Stimulated activated CD4-positive, alpha-beta T cell treated with anti-CD3 and anti-CD28 coated beads, Interleukin-4, amount 100 ng/mL, for 4 hours (primary cell): ENCODE measurements at places on chromosomes 12 and 14.

DNA sequence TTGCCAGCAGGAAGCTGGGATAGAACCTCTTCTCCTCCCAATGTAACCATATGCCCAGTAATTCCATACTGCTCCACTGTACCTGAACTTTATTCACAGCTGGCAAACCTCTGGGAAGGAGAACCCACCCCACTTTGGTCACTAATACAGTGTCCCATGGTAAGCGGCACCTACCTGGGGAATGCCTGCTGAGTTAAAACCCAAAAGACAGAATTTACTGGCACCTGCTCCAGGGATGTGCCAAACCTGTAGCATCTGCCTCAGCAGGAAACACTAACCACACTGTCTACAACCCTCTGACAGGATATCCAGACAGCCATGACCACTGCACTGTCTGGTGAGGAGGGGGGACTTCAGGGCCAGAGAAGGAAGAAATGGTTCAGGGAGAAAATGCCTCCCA is 26.6 kb downstream of the DDX24 start:
- DNase-seq = no peak

DNA sequence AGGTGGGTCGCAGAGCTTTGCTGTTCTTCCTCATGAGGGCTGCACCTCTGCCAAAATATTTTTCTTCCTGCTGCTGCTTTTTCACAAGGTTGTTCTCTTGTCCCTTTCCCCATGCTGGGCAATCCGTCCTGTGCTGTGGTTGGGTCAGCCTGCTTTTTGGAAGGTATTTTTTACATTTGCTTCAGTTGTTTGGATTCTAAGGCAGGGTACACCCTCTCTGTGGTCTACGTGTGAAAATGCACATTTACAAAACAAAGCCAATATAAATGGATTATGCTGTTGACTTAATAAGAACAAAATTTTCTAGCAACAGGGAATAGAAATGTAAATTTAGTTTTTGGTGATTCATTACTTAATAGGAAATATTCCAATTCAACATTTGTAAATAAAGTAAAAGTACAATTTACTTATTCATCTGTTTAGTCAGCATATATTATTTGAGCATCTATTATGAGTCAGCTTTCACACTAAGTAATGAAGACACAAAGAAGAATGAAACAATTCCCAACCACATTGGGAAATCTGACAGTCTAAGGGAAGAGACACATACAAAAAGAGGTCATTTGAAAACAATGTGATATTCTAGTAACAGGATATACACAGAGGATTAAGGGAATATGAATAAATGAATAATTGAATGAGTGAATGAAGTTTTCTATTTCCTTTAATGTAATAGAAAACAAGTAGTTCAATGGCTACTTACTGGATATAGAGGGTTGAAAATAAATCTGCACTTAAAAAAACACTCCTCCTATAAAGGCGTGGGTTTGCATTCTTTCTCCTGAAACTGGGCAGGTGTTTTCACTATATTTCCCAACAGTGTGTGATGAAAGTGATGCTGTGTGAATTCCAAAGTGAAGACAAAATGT is 94.6 kb upstream of the PRICKLE1 start:
- DNase-seq = no peak

- DNase-seq = peak; percentile 17
Measured at GRCh38 chr12:123971770-123972456, 718 bp downstream of the CCDC92 start.

GRCh38 chr12:110137786-110138185 is 13.6 kb downstream of the IFT81 start:
- DNase-seq = no peak

DNA sequence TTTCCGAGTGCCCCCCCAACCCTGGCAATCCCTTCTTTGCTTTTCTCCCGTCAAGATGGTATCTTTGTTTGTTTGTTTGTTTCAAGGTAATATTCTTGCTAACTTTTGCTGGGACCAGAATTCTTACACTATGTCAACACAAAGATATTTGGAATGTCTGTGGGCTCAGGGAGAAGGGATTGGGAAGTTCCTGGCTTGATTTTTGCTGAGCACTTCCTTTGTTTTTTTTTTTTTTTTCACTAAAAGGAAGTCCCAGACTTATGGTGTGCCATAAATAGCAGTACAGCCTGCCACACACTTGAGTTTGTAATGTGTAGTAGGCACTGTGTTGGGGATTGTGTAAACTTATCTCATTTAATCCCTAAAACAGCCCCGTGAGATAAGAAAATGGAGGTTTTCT is 11.2 kb upstream of the RNU6-7 start:
- DNase-seq = no peak

GRCh38 chr14:30185832-30186231 is 258.2 kb upstream of the PRKD1 start:
- no peak for DNase-seq

- DNase-seq = no peak
Measured at GRCh38 chr12:108180255-108181094, 51.4 kb downstream of the WSCD2 start.

GRCh38 chr14:61326847-61327246 is 5.5 kb downstream of the PRKCH start:
- DNase-seq = no peak

- DNase-seq = no peak
Measured at GRCh38 chr12:110304061-110304551, 23.1 kb downstream of the ATP2A2 start.

- no peak for DNase-seq
Measured at GRCh38 chr12:113191227-113191626, 5.7 kb downstream of the RITA1 start.

- no peak for DNase-seq
Measured at GRCh38 chr12:132161036-132161781, 17.0 kb downstream of the NOC4L start.

DNA sequence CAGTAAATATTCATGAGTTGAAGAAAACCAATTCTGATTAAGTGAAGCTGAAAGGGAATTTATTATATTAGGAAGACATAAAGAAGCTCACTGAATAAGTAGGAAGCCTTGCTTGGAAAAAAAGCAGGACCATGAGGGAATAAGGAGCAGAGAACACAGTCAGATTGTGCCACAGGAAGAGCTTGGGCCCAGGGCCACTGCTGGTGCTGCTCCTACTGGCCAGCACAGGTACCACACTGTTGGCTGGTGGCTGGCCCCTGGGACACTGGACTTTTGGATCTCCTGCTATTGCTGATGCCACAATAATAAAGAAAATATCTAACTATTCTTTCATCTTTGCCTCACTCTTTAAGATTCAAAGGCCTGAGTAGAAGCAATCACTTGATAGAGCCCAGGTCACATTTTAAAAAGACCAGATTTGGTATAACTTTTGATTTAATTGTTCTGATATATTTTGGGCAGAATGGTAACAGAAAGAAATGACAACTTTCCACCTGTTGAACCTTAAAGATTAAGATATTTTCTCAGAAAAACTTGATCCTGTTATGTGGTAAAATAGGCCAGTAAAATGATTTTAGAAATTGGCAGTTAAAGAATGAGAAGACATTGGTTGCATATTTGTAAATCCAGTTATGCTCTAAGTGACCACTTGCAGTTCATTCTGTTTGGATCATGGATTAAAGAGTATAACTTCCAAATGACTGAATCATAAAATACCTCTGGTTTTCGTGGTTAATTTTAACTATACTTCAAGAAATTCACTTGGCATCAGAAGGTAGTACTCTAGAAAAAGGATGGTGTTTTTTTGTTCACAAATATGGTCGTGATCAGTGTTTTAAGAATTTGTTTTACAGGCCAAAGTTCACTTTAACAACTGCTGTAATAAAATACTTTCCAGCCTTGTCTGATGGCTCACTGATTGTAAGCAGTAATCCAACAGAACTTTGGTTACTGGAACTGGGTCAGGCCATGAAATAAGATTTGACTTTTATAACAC is 68.3 kb downstream of the DERA start:
- DNase-seq = no peak

GRCh38 chr12:92717202-92717601 is 14.4 kb downstream of the PLEKHG7 start:
- DNase-seq = no peak

- no peak for DNase-seq
Measured at GRCh38 chr14:18688346-18688745, 87.4 kb downstream of the OR11H12 start.

DNA sequence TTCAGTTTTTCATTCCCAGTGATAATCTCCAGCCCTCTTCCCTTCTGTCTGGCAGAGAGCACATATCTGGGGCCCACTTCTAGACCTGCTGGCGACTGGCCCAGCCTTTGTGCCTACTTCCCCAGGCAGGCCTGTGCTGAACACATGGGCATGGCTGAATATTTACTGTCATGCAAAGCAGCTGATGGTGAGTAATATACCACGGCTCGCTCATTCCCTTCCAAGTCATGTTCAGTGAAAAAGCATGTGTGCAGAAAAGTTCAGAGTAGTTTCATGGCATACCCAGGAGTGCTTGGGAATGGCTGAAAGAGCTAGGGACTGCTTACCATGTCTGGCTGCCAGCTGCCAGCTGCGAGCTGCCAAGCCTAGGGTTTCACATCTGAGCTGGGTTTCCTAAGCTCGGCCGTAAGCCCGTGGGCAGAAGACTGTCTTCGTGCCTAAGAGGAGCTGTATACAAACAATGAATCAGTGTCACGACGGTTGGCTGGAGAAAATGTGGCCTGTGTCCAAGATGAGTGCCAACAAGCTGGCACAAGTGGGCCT is 179.9 kb upstream of the PELI2 start:
- no peak for DNase-seq

DNA sequence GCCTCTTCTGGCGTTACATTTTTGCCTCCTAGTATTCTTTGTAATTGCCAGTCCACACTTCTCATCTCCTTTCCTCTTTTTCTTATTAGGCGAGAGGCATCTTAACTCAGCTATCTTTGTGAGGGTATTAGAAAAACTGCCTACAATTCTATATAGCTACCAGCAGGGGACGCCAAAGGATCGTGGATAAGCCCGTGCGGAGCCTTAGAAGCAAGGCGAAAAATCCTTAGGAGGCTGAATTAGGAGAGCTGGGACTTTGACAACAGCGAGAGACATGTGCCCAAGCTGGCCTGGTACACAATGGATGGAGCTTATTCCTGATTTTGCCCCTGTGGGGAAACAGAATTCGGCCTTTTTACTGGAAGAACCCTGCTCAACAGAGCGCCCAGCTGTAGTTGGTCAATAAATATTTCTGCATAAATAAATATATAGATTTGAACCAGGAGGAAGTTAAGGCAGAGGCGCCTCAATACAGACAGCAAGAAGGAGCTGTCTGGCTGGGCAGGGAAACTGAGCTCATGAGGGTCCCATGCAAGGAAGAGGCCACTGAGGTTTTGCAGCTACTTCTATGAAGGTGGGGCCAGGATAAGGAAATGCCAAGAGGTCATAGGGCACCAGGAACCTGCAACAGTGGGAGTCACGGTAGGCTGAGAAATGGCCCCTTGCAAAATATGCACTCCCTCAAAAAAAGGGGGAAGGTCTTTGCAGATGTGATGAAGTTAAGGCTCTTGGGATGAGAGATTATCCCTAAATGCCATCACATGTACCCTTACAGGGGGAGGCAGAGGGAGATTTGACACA is 14.6 kb upstream of the RBM19 start:
- DNase-seq = no peak

- no peak for DNase-seq
Measured at GRCh38 chr14:54627219-54627539, 60.3 kb downstream of the SAMD4A start.

GRCh38 chr12:25775968-25776367 is 182.5 kb upstream of the RASSF8 start:
- DNase-seq = no peak

GRCh38 chr12:52193991-52194390 is 2.2 kb upstream of the KRT80 start:
- no peak for DNase-seq

GRCh38 chr12:111692575-111693210 is 6.8 kb downstream of the ACAD10 start:
- DNase-seq = no peak

GRCh38 chr14:77099425-77100167 is 1.5 kb downstream of the CIPC start:
- DNase-seq = no peak

GRCh38 chr14:95195031-95195430 is 37.7 kb upstream of the DICER1 start:
- no peak for DNase-seq

DNA sequence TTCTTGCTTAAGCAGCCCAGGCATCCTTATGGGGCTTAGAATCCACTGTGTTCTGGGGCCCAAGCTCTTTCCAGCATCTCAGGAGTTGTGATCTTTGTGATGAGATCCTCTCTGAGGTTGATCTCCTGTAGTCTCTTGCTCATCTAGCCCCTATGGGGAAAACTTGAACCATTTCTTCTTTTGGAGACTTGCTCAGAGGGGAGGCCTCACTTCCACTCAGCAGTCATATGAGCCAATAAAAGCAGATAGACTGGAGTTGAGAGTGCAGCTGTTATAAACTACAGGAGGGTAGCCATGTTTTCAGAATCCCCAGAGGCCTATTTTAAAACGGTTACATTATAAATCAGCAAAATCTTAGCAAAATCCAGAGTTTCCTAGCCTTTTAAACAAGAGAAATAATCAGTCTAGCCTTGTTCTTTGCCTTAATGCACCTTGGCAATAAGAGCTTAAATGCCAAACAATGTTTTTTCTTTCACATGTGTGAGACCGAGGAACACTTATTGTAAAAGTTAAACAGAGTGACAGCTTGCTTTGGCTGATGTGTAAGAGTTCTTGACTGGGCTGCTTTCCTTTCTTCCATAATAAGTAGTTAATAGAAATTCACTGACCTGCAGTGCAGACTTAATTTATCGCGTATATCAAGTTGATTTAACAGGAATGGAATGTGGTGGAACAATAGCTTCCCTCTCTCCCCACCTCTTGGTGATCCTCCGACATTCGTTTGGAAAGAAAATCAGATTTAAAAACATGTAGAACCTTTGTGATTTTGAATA is 168.3 kb downstream of the NEDD1 start:
- no peak for DNase-seq

GRCh38 chr12:57722716-57723629 is 15.6 kb downstream of the AGAP2 start:
- no peak for DNase-seq

GRCh38 chr14:77265561-77266335 is 5.3 kb downstream of the NGB start:
- no peak for DNase-seq

DNA sequence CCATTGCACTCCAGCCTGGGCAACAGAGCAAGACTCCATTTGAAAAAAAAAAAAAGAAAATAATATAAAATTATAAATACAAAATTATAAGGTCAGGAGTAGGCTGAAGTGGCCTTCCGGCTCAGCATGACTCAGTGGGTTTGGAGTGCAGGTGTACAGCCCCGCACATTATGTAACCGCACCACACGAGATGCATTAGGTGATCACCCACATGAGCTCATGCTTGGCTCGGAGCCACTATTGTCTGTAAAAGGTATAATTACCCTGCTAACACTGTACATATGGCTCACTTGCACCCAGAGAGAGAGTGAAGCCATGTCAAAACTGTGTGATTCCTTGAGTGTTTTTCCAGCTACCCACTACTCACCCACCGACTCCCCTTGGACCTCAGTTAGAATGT is 557.0 kb downstream of the SLC6A15 start:
- no peak for DNase-seq
